Epithelial cell of esophagus (primary cell): ENCODE measurements at places on chromosomes 1 and 21.

GRCh38 chr1:228830185-228830953 lies 95.1 kb downstream of the RHOU start:
- no peak for DNase-seq

DNA sequence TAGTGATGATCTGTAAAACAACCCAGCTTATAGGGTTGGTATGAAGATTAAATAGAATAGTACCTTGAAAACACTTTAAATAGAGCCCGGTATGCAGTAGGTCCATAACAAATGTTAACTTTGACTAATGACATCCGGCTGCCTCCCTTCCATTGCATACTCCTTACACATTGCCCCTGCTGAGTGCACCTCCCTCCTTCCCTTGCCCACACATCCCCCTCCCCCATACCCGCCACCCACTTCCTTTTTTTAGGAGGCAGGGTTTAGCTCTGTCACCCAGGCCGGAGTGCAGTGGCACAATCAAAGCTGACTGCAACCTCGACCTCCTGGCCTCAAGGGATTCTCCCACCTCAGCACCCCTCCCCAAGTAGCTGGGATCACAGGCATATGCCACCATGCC lies 24.4 kb upstream of the ZC3H12A start:
- no peak for DNase-seq

DNA sequence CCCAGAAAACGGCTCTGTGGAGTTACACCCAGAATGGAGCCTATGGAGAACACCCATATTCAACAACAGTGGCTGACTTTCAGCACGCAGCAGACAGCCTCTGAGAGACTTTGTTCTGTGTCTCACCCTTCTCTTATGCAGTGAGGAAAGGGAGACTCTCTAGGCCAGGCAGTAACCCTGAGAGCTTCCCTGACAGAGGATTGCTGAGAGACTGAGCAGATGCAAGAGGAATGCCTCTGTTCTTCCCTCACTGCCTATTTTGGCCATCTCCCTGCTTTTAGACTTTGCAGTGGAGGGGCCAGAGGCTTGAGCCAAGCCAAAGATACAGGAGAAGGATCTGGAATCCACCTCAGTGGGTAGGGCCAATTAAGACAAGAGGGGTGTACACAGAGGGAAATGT lies 41.8 kb upstream of the SLC16A1 start:
- no peak for DNase-seq

DNA sequence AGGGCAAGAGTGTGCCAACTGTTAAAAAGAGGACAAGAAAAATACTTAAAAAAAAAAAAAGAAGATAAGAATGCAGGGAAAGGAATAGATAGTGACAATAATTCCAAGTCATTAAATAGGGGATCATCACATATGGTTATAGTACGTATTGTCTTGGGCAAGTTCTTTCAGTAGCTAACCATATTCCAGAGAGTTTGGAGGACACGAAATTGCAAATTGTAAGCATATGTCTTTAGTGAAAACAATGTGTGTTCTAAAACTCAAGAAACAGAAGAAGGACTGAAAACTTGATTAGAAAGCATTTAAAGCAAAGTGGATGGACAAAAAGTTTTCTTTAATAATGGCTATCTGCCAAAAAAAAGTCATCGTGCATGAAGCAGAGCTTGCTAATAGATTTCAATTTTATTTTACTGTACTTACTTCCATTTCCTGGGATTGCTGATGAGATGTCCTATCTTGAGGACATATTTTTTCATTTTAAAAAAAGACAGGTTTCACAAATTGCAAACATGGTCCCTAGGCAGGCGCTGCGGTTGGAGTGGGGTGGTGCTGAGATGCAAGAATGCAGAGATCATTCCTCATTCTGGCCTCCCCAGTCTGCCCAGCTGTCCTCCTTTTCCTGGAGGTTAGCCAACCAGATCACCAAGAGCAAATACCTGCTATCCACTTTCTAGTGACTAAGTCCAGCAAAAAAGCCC lies 11.9 kb downstream of the TSPAN2 start:
- DNase-seq: no peak

- no peak for DNase-seq
Observed at GRCh38 chr1:26750428-26750827, 37.3 kb upstream of the PIGV start.

GRCh38 chr1:68199603-68200002 lies 32.7 kb downstream of the WLS start:
- no peak for DNase-seq

GRCh38 chr1:204227351-204227750 lies 13.6 kb upstream of the GOLT1A start:
- DNase-seq: no peak

- DNase-seq: no peak
Observed at GRCh38 chr1:198639671-198640143, 867 bp downstream of the PTPRC start.

DNA sequence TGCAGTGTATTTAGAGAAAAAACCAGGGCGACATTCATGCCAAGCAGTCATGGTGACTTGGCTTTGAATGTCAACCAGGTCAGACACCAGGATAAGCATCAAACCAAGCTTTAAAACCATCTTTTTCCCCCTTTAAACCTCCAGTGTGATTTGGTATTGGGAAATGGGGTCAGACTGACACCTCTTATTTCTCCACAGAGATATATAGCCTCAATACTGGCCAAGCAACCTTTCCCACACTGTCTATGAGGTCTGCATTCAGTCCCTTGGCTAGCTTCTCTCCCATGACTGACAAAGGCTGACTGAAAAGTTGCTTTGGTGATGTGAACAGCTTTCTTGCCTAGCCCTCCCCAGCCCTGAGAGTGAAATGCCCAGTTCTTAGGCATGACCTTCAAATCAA lies 21.7 kb downstream of the GPR3 start:
- no peak for DNase-seq

DNA sequence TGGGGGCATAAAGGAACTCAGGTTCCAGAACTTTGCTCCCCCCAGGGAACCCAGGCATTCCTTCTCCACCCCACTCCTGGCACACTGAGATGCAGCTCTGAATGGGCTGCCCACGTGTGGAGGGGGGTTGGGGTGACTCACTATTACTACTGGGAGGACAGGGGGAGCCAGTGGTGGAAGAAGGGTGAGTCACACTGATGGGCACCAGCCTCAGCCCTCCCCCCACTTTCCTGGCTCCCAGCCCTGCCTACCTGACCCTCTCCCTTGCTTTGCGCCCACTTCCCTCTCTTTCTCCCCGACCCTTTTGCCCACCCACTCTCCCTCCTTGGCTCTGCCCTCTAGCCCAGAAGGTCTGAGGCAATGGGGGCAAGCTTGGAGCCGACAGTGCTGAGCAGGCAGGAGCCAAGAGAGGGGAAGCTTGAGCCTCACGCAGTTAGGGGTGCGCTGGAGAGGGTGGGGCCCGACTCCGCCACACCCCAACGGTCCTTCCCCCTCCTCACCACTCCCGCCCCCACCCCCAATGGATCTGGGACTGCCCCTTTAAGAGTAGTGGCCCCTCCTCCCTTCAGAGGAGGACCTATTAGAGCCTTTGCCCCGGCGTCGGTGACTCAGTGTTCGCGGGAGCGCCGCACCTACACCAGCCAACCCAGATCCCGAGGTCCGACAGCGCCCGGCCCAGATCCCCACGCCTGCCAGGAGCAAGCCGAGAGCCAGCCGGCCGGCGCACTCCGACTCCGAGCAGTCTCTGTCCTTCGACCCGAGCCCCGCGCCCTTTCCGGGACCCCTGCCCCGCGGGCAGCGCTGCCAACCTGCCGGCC lies at the start of gene LMNA:
LMNA (plus strand) TSS at position 611 of the 818 bp plus-strand sequence. CDS start 208 bp downstream, outside the sequence.
- peak; percentile 98 for DNase-seq

- DNase-seq: no peak
Observed at GRCh38 chr1:99281105-99281504, 16.8 kb downstream of the PLPPR4 start.
